ENCODE measurements at places on chromosomes 7 and 10.

DNA sequence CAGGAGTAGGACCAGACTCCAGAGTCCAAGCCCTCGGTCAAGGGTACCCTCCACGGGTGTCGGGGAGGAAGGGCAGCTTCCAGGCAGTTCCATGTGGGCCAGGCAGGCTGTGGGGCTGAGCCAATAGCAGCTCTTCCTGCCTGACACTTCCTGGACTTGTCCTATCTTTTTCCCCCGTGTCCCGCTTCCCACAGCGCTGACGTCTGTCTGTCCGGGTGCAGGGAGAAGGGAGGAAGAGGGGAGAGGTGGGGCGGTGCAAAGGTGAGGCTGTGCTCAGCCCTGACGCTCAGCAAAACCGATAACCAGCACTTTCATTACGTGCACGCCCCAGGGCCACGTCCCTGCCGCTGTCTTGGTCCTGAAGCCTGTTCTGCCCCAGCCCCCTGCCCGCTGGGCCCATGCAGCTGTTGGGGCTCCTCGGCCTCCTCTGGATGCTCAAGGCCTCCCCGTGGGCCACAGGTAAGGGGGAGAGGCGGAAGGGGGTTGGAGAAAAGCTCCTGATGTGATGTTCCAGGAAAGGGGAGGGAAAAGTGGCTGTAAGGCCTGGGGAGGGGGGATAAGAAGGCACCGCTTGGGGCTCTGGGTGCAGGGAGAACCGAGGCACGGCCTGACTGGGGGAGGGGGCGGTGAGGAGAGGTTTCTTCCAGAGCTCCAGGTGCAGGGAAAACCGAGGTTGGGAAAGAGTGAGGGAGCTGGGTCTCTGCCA is at the start of gene MUC3A:
Gene MUC3A, plus strand, starts transcription at position 308 of the 706 bp plus-strand sequence. Its CDS starts 91 bp downstream, at position 399.
- no peak for DNase-seq

GRCh38 chr10:110016039-110016438 is 8.3 kb downstream of the ADD3 start:
- no peak for DNase-seq

- DNase-seq = peak; percentile 30
Observed at GRCh38 chr7:46003896-46004875, 83.1 kb upstream of the IGFBP3 start.

DNA sequence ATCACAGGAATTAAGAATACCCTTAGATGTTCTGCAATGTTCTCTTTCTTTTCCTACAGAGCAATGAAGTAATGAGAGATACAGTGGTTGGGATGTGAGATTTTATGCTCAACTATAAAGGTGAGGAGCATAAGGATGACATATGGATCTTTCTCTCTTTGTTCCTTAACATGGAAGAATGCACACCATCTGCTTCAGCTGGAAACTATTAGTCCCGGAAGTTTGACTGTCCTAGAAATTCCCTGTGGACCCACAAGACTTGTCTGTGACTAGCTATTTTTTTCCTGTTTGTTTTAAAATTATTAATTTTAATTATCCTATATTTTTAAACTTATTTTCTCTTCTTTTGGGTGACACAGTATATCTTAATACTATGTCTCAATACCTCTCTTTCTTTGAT is 80.2 kb downstream of the DKK1 start:
- DNase-seq = no peak

DNA sequence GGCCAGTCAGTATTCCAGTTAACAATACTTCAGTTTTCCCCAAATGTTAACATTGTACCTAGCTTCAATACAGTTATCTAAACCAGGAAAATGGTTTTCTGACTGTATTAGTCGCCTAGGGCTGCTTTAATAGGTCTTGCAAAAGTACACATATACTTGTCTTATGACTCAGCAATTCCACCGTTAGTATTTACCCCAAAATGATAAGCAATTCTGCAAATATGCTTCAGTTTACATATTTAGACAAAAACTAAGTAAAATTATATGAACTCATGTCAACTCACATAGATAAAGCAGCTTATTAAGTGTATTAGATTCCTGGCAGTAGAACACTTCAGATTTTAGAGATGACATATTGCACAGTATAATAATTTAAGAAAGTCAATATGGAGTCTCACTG is 363.3 kb downstream of the ARL4A start:
- DNase-seq = peak; percentile 22

DNA sequence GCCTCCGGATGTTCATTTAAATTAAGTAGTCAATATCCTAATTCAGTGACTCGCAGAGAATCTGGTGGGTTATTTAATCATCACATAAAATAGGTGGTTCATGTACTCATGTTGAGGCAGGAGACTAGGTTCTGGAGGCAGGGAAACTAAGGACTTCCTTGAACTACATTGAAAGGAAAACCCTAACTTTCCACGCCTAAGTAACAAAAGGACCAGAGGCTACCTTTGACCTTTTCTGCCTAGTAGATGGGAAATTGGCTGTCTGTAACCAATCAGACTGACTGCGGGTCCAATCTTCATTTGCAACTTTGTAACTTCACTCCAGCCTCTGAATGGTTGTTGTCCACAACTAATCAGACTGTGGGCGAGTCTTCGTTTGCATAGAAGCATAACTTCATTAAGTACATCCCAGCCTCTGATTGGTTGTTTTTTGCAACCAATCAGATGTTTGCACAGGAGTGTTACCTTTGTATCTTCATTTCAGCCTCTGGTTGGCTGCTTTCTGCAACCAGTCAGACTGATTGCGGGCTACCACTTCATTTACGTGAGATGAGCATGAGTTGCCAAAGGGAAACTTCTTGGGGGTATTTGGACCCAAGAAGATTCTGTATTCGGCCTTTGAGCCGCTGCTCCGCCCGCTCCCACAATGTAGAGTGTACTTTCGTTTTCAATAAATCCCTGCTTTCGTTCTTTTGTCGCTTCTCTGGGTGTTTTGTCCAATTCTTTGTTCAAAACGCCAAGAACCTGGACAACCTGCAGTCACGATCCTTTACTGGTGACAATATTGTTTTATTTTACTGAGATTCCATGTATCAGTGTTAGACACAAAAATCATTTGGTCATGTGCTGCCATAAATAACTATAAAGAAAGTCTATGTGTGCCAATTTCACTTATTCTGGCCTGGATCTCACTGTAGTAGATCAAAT is 1.7 kb upstream of the ST7 start:
- no peak for DNase-seq

GRCh38 chr7:15765753-15766152 is 79.3 kb upstream of the MEOX2 start:
- DNase-seq = no peak

DNA sequence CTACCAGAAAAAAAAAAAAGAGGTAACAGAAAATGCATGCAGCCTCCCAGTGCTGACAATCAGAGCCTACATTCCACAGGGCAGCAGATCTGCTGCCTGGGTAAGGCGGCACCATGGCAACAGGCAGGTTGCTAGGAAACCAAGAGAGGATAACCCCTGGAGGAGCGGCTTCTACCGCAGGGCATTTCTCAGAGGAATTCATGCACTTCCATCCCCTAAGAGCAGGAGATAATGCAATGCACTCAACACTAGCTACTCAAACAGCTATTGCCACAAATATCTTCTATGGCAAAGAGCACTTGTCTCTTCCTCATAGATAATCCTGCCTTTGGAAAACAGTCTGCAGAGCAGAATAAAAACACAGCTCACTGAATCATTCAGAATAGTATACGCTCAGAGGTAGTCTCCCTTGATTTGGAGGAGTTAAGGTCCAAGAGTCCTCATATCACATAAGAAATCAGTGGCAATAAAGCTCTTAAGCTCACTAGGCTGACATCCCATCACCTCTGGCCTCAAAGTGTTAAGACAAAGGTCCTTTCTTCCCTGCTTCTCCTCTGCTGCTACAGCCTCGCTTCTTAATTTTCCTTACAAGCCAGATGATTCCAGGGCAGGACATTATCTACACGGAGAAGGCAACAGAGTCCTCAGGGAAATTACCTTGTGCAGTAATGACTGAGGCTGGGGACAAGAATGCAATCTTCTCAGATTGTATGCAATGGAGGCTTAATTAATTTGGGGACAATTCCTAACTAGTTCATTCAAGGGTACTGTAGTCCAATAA is 10.7 kb downstream of the PSAP start:
- DNase-seq = peak; percentile 95

GRCh38 chr7:5705318-5705717 is 76.1 kb downstream of the RNF216 start:
- no peak for DNase-seq

DNA sequence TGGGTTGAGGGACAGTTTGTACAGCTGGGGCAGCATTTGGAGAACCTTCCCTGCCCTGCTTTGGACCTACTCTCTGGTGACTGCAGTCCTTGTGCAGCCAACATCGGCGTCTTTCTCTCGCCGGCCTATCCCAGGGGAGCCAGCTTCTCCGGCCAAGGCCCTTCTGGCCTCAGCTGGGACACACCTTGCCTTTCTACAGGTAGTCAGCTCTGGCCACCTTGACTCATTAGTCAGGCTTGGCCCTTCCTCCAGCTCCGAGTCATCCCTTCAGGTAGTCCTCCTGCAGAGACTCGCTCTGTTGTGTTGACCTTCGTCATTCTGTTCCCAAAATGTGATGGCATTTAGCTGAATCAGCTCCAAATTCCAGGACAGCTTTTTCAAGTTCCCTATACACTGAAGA is 145.0 kb upstream of the CHST15 start:
- no peak for DNase-seq

- DNase-seq = no peak
Observed at GRCh38 chr10:131677671-131678070, 223.1 kb upstream of the PPP2R2D start.

DNA sequence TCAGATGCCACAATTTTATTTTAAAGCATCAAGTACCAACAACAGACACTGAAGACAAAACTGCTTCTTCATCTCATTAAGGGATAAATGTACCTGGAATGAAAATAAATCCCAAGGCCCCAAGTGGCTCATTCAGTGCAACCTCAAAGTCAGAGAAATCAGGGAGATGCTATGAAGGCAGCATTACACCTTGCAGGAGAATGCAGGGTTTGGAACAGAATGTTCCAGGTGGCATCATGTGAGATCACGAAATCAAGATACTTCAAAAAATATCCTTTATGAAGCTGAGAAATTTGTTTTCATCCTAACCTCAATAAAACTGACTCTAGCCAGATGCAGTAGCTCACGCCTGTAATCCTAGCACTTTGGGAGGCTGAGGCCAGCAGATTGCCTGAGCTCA is 477.1 kb downstream of the PLXNA4 start:
- no peak for DNase-seq

DNA sequence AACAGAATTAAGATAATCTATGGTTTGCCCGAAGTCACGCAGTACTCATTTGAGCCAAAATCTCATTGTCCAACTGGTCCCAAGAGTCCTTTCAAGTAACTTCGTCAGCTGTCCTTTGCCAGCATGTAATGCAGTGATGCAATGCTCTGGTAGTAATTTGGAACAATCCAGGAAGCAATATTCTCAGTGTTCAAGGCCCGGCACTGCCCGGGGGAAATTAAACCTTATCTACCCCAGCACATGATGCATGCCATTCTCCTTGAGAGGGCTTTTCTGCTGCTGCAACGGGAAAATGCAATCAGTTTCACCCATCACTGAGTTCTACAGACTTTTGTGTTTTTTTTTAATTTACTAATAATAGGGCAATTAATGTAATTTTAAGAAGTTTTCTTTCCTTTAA is 77.6 kb upstream of the NME8 start:
- DNase-seq = no peak

DNA sequence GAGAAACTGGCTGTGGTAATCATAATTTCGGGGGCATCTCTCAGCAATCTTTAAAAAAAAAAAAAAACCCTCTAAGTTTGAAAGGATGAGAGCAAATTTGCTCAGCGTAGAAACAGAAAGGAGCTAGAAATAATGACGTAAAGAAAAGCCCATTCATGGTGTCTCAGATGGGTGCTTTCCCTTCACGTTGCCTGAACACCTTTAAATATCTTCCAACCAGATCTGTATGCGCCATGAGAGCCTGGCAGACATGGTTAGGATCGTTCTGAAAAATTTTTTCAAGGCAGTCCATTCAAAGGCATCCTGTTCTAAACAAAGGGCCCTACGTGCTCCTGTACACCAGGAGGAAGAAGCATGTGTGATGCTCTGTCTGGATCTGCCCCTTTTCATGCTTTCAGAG is 141.2 kb upstream of the C1QL3 start:
- DNase-seq = no peak

DNA sequence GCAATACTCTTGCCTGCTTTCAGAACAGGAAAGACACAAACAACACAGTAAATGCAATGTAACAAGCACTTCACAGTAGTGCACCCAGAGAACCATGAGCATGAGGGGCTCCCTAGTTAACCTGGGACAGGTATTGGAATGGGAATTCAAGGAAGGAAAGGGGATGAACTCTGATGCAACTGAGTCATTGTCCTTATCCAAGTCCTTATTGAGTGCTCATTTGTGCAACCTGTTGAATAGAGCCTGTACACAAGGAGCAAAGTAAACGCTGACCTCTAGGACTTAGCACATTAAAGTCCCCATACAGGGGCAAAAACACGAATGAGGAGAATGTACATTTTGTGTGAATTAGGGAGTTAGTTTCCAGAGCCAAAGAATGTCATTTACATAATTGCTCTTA is 276.4 kb upstream of the BMPER start:
- DNase-seq = no peak

Measured in fibroblast of the conjunctiva (primary cell).